EH (cell line): ENCODE measurements at places on chromosomes 6 and 20.

GRCh38 chr6:39934131-39934757 is at the start of gene MOCS1:
TSS of gene MOCS1 (minus strand) at chr6:39934462. CDS start at chr6:39934417, 45 bp downstream.
- DNase-seq: peak; percentile 77

DNA sequence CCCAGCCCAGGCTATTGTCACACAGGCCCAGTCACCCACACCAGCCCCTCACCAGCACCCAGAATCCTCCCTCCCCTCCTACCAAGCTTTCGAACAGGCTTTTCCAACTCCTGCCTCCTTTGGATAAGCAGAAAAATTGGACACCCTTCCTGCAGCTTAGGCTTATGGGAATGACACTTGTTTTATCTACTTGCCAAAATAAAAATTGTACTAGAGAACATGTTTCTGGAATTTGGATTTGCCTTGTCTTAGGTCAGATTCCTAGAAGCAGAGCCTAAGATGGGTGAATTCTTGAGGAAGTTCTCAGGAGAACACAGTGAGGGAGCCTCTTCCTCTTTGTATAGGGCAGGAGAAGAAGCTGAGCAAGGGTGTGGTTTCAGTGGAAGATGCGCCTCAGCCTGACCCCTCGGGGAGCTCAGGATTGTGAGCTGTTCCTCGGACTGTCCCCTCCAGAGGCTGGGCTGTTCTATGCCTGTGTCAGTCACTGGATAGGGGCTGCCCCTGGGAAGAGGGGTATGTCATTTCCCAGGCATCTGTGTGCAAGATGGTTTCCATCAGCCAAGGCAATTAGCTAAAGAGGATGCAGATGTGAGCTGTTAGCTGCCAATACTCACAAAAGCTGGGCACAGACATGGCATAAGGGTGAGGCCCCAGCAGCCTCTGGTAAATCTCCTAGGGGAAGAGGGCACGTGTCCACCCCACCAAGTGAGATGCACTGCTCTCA is 33.9 kb downstream of the ITPR3 start:
- DNase-seq: peak; percentile 61

- DNase-seq: peak; percentile 9
Measured at GRCh38 chr6:114312931-114313330, 29.9 kb downstream of the HS3ST5 start.

GRCh38 chr20:10314198-10314597 is 95.6 kb downstream of the SNAP25 start:
- peak; percentile 75 for DNase-seq

GRCh38 chr6:144315981-144316861 is 31.1 kb downstream of the UTRN start:
- no peak for DNase-seq

DNA sequence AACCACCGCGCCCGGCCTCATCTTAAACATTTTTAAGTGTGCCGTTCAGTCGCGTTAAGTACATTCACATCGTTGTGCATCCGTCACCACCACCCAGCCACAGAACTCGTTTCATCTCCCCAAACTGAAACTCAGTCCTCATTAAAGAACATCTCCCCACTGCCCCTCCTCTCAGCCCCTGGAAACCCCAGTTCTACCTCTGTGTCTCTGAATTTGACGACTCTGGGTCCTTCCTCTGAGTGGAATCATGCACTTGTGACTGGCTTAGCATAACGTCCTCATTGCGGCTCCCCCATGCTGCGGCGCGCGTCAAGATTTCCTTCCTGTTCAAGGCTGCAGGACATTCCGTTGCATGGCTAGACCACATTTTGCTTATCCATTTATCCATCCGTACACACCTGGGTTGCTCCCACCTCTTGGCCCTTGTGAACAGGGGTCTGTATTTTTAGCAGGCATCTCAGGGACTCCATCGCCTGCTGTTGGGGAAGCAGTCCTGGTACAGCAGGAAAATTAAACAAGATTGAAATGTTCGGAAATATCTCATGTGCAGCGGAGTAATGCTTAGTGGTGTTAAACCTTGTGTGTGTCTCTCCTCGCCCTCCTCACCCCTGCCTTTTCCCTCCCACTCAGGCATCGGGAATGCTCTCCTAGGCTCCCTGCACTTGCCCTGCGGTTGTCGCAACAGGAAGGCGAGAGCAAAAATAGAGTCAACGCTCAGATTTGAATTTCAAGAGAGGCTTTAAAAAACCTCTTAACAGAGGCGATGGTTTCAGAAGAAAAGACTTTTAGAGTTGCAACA is 127.9 kb downstream of the PXDC1 start:
- DNase-seq: no peak

- peak; percentile 35 for DNase-seq
Measured at GRCh38 chr6:20644667-20645370, 110.6 kb downstream of the CDKAL1 start.

DNA sequence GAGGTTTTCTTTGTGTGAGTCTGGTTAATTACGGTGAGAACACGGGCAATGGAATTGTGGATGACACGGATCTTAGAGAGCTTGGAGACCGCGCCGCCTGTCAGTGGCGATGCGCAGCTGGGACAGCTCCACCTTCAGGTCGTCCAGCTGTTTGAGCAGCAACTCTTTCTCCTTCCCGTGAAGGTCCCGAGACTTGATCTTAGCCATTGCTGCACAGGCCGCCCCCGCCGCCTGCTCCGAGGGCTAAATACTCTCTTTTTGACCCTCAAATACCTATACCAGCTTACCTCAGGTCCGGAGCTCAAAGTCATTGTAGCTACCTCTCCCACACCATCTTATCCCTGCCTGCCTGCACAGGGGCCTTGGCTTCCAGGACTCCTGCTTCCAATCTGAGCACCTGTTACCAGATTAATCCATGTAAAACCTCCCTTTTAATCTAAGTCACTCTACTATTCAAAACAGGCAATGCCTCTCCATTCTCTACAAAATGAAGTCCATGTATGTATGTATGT is 100.2 kb downstream of the PREP start:
- no peak for DNase-seq

DNA sequence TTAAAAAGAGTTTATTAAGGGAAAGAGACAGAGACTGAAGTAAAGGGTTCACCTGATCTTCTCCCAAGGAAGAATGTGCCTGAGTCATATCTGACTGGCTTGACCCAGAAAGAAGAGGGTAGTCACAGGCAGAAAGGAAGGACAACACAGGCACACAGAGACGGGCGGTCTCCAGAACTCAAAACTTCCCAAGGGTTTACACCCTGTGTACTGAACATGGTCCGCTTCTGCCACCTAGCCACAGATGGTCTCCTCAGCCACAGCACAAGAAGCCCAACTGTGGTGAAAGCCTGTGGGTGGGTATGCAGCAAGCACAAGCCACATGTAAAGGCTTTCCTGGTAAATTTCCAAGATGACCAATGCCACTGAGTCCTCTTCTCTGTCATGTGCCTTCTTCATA is 17.2 kb downstream of the UNC5CL start:
- peak; percentile 78 for DNase-seq

DNA sequence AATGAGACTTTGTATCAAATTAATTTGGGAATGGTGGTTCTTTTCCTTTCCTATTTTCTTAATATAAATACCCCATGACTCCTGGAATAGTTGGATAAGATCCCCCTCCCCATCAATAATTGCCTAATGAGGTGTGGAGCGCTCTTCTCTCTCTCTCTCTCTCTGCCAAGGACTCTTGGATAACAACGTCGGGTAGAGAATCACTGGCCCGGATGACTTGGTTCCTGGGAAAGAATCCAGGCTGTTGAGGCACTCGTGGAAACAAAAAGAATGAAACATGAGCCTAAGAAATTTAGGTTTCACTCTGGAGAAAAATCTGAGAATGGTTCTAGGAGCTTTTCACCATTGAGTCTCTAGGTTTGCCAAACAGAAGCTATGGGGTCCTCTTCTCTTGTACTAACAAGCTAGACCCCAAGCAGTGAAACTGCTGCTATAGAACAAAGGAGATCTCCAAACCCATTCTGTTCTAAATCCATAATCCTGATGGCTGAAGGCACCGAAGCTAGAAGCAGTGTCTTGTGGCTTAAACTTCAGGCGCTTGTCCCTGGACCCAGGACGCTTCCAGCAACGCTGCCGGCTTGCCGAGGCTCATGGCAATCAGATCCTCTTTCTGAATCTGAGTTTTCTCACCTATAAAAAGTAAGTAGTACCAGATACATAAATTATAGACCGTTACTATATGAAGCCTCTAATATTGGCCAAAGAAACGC is 241.6 kb upstream of the BTBD3 start:
- DNase-seq: no peak

DNA sequence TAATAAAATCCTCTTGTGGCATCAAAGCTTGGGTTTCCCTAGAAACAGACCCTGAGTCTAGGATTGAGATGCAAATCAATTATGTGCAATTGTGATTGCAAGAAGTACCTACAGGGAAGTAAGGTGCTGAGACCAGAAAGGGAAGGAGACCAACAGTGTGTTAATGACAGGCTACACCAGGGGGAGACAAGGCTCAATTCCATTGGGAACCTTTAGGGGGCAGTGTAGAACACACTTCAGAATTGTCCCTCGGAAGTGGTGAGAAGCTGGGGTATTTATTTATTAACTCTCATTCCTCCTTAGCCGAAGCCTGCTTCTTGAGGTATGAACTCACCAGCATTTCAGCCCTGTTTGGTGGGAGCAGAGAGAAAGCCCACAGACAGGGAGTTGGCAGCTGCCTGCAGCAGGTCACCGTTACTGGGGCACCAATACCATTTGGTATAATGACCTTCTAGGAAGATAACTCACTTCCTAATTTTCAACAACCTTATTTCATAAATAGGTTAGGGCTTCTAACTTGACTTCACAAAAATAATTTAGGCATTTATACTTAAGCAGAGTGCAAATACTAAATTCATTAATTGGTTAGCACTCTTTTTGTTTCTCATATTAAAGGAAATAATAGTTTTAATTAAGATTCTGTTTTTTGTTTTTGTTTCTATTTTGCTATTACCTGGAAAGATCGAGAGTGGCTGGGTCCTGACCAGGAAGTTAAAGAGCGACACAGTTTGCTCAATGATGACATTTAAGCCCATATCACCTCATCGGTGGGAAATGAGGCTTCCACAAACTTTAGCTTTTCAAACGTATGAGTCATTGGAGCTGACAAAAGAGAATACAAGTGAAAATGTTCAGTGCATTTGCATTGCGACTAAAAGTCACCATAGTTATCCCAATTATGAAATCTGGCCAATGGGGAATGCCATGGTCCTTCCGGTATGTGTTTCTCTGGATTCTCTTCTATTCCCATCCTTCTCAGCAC is 94.8 kb downstream of the BTBD3 start:
- peak; percentile 31 for DNase-seq

- DNase-seq: no peak
Measured at GRCh38 chr6:14281811-14282660, 164.5 kb downstream of the CD83 start.

- no peak for DNase-seq
Measured at GRCh38 chr6:150689900-150690590, 90.4 kb downstream of the PLEKHG1 start.
